ENCODE measurements at places on chromosomes 5 and 9.
A peak's percentile ranks its signal among the peaks of the same experiment; 100 is the strongest.

- peak; percentile 84 for DNase-seq
These were observed 76.6 kb upstream of the TBCA start for GRCh38 chr5:77852514-77853352.

- no peak for DNase-seq
These were observed 57.7 kb upstream of the CTSL start for GRCh38 chr9:87668222-87668621.

- no peak for DNase-seq
These were observed 13.0 kb downstream of the RGS3 start for GRCh38 chr9:113476511-113476916.

DNA sequence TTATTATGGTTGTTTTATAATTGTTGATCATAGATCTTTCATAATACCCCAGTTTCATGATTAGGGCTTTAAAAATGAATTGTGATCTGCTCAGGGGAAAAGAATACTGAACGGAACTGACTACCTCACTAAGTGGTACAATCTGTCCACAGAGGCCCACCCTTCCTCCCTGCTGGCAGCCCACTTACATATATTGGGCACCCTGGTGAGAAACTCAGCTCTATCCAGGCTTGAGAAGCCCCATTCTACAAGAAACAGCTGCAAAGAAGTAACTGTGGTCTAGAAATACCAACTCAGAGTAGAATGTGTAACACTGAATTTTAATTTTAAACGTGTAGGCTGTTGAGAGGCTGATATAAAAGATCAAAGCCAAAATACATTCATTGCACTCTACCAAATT lies 46.9 kb downstream of the TSSK1B start:
- no peak for DNase-seq

DNA sequence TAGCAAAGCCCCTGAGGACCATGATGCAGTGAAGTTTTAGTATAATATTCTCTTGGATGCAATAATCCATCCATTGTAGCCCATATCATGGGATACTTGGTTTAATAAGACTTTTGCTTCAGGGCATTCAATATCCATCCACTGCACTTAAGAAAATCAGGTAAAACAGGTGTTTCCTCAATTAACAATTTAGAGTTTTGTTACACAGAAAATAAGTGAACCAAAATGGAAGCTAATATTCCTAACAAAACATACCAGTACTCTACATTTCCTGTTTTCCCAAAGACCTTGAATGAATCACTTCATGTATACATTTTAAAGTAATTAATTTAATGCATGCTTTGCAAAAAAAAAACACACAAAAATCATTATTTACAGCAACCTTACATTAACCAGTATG lies 305.6 kb downstream of the NR2F1-AS1 start:
- DNase-seq: no peak

DNA sequence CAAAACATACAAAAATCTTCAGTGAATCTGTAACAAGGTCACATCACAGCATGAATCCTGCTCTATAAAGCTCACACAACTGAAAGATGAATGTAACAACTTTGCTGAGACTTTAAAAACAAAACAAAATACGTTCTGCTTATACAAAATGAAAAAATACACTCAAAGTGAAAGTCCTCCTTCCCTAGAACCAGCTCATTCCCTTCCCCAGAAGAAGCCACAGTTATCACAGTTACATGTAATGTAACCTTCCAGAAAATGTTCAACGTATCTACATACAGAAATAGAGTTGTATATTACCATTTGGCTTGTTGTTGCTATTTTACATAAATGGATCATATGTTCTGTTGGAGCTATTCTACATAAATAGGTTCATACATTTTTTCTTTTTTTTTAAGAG lies 2.6 kb downstream of the AUH start:
- no peak for DNase-seq

All from fibroblast of skin of right biceps (primary cell).